ENCODE measurements at places on chromosomes 13 and 19.

DNA sequence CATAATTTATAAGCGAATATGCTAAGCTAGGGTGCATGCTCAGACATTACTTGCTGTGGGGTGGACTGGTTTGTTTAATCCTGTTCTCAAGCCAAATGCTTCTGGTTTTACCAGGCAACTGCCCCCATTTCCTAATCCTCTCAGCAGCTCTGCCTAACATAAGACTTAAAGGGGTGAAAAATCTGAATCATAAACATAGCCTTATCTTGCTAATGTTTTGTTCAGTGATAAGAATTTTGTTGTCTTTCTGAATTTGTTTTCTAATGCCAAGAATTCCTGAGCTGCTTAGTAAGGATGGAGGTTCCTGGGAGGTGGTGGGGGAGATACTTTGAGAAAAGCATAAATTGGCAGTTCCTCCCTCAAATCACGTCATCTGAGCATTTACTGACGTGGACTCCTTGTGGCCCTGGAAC, 42.7 kb downstream of the ING1 start:
- DNase-seq = no peak

DNA sequence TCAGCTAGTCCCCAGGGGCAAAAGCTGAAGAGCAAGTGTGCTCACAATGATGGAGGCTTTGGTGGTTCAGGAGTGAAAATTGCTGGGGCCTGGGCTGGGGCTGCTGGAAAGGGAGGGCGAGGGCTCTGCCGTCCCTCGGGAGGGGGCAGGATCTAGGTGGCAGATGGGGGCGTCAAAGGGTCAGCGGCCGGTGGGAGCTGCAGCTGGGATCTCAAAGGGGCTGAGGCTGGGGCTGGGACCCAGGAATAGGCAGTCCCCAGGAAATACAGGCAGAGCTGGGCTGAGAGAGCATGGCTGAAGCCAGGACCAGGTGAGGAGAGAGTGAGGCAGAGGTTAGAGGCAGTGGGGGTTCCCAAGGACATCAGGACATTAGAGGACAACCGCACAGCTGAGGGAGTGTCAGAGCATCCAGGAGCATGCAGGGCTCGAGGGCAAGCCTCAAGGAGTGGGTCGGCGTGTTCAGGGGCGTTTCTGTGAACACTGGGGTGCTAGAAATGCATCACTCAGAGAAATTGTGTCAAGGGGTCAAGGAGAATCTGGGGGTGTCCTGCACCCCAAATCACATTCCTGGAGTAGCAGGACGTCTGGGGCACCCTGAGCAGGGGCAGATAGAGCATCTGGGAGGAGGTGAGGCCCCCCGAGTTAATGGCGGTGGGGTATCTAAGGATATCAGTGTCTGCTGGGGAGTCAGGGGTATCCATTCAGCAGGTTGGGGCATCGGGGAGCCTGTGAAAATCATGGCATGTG, 1.2 kb upstream of the SYNE4 start:
- no peak for DNase-seq

DNA sequence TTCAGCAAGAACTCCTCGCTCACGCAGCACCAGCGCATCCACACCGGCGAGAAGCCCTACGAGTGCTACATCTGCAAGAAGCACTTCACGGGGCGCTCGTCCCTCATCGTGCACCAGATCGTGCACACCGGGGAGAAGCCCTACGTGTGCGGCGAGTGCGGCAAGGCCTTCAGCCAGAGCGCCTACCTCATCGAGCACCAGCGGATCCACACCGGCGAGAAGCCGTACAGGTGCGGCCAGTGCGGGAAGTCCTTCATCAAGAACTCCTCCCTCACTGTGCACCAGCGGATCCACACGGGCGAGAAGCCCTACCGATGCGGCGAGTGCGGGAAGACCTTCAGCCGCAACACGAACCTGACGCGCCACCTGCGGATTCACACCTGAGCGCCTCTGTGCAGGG, 20.6 kb upstream of the SMIM17 start:
- DNase-seq = no peak

DNA sequence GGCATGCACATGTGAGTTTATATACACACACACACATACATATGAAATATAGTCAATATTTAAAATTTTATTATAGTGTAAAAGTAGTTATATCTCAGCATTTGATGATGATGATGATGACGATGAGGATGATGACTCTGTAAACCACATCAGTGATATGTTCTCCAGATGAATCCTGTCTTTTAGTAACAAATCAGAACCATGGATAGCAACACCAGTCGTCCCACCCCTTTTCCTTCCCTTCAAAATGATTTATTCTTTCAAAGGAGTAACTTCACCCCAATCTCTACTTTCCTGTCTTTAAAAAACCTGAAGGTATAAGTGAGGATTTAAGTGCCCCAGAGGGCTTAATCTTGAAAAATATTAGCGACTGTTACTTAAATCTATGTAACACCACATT, 74.1 kb downstream of the DCLK1 start:
- no peak for DNase-seq

GRCh38 chr19:44212866-44213346, 574 bp downstream of the ZNF227 start:
- no peak for DNase-seq

DNA sequence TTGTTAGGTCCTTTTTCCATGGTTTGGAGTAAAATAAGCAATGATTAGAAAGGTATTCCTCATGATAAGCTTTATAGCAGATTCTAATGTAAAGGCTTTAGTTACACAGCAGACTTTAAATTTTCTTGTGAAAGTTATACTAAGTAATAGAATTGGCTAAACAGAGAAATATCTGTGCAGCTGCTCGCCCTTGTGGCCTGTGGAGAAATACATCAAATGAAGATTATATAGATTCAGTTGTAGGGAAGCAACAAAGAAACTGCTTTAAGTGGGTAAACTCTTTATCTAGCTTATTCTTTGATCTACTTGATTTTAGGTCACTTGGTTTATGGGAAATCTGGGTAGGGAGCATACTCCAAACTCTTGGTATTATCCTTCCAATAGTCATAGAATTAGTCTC, 1269.7 kb upstream of the SPRY2 start:
- DNase-seq = no peak

- no peak for DNase-seq
Measured at GRCh38 chr13:67619351-67619994, 389.3 kb upstream of the PCDH9 start.

DNA sequence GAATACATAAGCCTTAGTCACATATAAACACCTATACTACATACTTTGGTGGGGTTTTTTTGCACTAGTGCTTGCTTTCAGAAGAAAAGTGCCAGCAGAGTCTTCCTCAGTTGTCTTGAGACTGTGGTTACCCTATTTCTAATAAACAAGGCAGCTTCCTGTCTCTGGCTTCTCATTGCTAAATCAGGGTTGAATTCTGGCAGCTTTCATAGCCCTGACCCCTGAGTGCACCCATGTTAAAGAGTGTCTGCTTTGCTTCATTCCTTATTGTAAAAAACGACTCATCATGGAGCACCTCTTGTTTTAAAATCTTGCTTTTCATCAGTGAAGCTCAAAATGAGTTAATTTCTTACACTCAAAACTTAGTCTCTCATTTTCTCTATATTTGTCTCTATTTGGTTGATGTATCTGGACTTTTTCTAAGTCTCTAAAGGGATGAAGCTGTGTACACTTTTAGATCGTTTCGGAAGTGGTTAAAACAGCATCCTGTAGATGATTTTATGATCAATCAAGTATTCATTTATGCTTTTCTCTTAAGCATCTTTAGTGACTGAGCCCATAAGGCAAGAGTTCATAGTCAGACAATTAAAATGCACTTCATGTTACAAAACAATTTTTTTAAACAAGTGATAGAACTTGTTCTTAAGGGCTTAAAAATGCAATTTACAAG, 72.1 kb downstream of the KLF12 start:
- DNase-seq = no peak

GRCh38 chr13:43935878-43936277, 56.2 kb downstream of the LACC1 start:
- no peak for DNase-seq

DNA sequence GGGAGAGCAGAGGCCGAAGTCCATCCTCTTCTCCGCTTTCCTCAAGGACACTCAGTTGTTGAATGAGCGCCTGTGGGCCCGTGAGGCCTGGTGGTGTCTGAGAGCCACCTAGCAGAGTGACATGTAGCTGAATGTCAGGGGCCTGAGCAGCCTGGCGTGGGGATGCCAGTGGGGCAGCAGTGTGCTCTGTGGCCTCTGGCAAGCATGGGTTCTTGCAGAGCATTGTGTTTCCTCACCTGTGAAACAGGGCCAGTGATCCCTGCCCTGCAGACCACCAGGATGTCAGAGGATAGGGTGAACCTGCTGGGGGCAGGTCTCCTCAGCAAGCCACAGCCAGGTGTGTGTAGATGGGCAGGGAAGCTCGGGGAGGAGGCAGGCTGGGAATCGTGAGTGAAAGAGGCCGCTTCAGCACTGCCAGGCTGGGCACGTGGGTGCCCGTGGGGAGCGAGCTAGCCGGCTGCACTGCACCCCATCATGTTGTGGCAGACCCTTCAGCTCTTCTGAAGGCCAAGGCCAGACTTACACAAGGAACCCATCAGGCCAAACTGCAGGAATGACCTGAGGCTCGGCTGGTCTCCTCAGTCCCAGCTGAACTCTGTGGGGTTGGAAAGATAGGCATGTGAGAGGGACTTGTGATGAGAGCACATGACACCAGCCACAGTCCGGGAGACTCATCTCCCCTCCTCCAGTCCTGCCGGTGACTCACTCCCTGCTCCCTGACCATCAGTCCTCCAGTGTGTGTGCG, 5.0 kb downstream of the PPP1R37 start:
- DNase-seq = no peak

DNA sequence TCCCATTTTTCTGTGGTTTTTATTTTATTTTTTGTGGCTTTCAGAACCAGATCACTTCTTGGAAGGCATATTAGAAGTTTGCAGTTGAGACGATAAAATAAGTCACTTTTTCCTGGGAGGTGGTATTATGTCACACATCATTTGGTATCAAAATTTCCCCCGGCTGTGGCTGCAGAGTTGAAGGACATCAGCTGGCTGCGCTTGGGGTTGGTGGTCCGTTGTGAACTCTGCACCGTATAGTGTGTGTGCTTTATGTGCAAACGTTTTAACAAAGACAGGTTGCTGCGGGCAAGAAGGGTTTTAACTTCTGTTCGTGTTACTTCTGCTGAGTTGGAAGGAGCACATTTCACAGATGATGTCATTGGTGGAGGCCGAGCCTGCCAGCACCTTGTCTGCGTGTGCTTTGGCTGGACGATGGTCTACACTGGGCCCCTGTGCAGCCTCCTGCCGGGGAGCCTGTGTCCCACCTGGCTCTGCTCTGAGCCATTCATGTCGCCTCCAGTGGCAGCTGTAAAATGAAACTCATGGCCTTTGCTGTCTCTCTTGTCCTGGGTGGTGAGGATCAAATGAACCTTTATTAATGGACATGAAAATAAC, 9.6 kb downstream of the ATP11A start:
- DNase-seq = no peak

GRCh38 chr19:55149078-55150003, at the start of gene TNNT1:
Gene TNNT1 (minus strand): TSS chr19:55149206. CDS start chr19:55147157, 2,049 bp downstream.
- no peak for DNase-seq

DNA sequence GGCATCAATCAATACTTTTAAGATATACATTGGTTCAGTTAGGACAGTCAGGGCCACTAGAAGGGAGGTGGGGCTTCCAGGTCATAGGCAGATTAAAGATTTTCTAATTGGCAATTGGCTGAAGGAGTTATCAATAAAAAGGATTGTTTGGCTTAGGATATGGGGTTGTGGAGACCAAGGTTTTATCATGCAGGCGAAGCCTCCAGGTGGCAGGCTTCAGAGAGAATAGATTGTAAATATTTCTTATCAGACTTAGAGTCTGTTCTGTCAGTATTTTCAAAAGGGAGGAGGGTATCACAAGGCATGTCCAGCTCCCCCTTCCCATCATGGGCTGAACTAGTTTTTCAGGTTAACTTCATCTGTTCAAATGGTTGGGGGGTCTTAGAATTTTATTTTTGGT, 77.4 kb upstream of the FARP1 start:
- DNase-seq = no peak

DNA sequence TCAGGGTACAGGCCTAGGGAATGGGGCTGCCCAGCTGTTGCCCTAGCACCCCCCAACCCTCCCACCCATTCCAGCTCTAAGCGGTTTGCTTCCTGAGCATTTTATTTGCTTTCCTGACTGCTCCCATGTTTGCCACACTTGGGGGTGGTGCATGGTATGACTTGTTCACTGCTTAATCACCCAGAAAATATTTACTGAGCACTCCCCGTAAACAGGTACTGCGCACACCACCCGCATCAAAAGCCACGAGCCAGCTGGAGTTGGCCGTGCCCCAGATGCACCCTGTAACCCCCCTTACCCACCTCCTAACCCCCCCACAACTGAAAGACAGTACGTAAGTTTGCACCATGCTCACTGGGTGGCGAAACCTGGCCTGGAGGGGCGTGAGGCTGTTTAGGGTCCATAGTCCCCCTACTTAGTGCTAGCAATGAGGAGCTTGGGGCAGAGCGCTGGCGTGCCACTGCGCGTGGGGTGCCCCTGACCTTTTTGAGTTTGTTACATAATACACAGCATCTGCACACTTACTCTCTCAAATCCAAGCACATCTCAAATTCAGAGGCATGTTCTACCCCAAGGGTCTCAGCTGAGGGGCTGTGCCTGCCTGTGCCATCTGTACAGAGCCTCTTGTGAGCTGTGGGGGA, 29.8 kb downstream of the DPF1 start:
- DNase-seq = no peak

- no peak for DNase-seq
Measured at GRCh38 chr13:79402074-79402635, 3.9 kb downstream of the RBM26 start.

DNA sequence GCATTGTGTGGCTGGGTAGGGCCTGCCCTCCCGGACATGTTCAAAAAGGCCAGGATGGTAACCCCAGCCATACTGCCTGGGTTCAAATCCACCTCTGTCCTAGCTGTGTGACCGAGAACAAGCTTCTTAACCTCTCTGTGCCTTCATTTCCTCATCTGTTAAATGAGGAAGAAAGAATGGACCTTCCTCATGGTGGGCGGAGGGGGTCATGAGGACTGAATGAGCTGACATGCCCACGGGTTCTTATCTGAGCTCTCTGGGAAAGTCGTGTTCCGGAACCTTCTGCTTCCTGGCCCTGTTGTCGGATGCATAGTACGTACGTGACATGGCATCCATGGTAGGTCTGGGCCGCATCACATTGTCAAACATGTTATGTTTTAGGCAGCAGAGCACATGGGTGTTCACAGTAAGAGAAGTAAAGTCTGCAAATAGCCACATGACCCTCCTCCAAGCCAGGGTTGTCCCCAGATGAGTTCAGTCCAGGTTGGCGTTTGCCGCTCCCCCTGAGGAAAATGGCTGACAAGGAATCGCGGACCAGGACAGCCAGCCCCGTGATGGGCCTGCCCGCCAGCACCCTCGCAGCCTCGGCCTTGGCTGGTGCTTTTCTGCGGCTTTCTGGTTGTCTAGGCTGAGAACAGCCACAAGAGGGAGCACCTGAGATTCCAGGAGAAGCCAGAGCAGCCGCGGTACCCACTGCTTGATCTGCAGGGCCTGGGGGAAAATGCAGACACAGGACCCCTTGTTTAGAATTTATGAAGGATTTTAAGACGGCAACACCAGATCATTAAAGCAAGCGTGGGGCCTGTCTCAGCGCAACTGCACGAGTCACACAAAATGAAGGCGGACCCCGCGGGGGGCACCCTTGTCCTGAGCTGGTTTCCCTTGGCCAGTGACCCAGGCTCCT, 2.4 kb upstream of the NTN5 start:
- DNase-seq = peak; percentile 32

Data from stimulated activated CD8-positive, alpha-beta memory T cell treated with anti-CD3 and anti-CD28 coated beads, Interleukin-7, amount 100 ng/mL, for 1 hour (primary cell).